Heart right ventricle (tissue), 16 donors: ENCODE measurements at places on chromosomes 7 and 10. TPM values are rescaled to one million over a fixed set of nuclear protein-coding genes. Genes with fewer than 3 reads are reported as not detected.

CUBN gene
- total RNA-seq, result 0.44 TPM

SLC4A2 gene
- total RNA-seq, result 46.6 TPM

CALCR gene
- not detected for total RNA-seq

TRAPPC14 gene
- total RNA-seq, result 7.6 TPM

GJD4 gene
- not detected for total RNA-seq

SPACDR gene
- total RNA-seq, result 0.44 TPM

RELN gene
- 0.62 TPM for total RNA-seq

MRPL32 gene
- 60.4 TPM for total RNA-seq

KIF11 gene
- total RNA-seq, result 2.0 TPM

PRSS58 gene
- not detected for total RNA-seq
